Stimulated activated CD8-positive, alpha-beta memory T cell treated with anti-CD3 and anti-CD28 coated beads, Interleukin-2, amount 100 ng/mL, for 1 hour (primary cell): ENCODE measurements at places on chromosomes 2 and 18.

GRCh38 chr2:111162718-111163331, 42.1 kb downstream of the BCL2L11 start:
- DNase-seq = no peak

GRCh38 chr2:149490296-149490695, 97.3 kb downstream of the MMADHC start:
- no peak for DNase-seq

- peak; percentile 28 for DNase-seq
Measured at GRCh38 chr2:239035361-239035814, 187.5 kb downstream of the TWIST2 start.

DNA sequence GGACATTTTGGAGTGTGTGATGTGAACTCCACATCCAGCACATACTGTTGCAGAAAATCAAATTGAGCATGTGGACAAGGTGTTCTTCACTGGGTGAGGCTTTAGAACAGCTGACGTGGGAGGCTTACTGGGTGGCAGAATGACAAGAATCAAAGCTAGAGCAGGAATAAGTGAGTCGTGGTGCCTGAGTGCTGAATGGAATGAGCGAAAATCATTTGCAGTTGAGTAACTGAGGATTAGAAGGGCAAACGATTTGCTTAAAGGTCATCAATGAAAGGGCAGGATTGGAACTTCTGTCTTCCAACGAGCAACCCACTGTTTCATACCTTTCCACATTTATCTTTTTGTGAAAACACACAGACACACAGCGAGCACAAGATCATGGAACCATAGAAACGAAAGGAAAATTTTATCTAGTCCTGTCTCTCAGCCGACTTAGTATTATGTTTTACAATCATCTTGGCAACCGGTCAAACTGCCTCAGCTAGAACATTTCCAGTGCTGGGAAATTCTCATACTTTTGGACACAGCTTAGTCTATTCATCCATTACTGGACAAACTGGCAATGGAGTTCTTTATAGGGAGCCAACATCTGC, 7.2 kb upstream of the DAW1 start:
- DNase-seq = no peak

DNA sequence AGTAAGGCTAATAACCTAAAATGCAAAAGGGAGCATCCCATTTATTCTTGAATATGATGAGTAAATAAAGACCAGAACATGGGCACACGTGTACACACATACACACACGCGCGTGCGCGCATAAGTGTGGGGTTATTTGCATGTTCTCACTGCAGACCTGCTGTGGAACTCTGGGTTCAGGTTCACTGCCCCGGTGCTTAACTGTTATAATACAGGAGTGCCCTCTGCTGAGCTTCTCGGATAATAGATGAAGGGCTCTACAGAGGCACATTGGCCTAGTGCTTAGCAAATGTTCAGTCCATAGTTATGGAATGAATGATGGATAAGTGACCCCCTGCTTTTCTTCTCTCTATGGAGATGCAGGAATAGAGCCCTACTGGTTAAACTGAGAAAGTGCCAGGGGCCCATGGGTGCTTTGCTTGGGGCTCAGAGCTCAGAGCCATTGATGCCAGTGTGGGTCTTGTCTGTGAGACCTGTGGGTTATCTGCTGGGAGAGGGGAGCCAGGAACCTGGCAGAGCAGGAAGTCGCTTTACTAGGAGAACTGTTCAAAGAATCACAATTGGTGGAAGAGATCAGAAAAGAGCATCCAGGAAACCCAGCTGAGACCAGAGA, 3.6 kb upstream of the ARL4C start:
- DNase-seq = no peak

DNA sequence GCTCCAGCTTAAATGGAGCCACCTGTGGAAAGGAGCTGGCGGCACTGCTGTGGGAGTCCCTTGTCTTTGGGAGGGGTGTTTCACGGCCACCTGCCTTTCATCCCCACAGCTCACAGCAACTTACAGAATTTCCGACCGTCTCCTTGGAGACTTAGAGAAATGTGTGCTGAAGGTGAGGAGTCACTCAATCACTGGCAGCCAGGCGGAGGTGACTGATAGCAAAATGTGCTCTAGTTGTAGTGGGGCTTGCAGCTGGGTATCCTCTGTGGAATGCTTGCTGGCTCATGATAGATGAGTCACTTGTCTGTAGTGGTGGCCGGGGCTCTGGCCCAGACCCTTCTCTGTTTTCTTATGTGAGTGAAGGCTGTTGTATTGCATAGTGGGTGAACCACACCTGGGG, 110.7 kb downstream of the SH3RF3 start:
- no peak for DNase-seq

DNA sequence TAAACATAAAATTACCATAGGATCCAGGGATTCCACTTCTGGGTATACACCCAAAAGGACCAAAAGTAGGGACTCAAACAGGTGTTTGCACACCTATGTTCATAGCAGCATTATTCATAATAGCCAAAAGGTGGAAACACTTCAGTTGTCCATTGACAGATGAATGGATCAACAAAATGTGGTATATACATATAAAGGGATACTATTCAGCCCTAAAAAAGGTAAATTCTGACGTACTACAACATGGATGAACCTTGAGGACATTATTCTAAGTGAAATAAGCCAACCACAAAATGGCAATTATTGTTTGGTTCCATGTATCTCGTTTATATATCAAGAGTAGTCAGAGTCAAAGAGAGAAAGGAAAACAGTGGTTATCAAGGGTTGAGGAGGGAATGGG, 128.1 kb downstream of the MTCL1 start:
- DNase-seq = no peak

DNA sequence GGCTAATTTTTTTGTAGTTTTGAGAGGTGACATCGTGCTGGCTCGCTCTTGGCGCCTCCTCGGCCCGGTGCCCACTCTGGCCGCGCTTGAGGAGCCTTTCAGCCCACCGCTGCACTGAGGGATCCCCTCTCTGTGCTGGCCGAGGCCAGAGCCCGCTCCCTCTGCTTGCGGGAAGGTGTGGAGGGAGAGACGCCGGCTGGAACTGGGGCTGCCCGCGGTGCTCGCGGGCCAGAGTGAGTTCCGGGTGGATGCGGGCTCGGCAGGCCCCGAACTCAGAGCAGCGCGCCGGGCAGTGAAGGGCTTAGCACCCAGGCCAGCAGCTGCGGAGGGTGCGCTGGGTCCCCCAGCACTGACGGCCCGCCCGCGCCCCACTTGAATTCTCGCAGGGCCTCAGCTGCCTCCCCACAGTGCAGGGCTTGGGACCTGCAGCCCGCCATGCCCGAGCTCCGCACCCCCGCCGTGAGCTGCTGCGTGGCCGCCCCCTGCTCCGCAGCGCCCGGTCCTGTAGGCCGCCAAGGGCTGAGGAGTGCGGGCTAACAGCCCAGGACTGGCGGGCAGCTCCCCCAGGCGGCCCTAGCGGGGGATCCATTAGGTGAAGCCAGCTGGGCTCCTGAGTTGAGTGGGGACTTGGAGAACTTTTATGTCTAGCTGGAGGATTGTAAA, 113.2 kb upstream of the ZSWIM2 start:
- DNase-seq = no peak

- no peak for DNase-seq
Measured at GRCh38 chr18:36850527-36851201, 21.7 kb downstream of the KIAA1328 start.

DNA sequence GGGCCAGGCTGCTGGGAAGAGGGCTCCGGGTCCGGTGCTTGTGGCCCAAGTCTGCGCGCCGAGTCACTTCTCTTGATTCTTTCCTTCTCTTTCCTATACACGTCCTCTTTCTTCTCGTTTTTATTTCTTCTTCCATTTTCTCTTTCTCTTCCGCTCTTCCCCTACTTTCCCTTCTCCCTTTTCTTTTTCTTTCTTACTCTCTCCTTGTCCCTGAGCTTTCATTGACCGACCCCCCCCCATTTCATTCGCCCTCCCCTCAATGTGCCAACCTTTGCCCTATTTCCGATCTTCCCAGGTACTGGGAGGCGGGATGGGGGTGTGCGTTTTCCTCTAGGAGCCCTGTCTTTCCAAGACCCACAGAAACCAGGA, 1.8 kb downstream of the ONECUT2 start:
- no peak for DNase-seq

DNA sequence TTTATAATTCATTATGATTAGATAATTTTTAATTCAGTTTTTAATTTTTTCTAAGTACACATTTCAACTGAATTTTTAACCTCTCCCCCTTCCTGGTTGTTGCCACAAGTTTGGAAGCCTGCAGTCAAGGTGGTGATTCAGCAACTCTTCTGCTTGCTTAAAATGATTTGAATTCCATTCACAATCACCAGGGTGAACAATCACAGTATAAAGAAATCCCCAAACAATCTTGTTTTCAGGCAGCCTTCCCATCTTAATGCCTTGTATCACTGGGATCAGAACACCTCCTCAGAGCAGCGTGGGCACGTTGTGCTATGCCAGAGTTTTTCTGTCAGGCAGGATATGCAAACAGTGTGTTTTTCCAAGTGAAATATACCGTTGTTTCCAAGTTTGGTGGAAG, 46.7 kb upstream of the BARD1 start:
- no peak for DNase-seq

DNA sequence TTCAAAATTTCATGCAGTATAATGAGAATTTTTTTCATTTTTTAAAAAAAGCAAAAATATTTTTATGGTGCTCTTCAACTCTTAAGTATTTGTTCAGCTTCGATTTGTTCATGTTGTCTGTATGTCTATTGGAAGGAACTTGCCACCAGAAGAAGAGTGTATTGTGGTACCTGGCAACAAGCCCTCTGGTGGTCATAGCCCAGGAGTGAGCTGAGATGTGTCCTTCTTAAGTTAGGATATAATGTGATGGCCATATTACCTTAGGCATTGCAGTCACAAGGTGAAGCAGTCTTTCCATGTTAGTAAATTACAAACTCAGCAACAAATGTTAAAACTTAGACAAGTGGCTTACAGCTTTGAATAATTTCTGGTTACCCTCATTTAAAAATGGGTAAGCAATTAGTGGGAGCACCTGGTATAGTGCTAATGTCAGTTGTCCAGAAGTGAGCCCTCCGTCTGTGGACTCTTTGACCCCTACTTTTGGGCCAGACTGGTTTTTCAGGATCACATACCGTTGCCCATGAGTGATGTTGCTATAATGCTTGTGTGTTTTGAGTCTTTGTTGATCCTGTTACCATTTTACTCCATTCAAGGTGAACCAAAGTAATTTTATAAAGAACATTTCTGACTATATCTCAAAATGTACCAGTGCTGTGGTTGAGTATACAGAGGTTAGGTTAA, 57.4 kb downstream of the MYO1B start:
- DNase-seq = no peak
